ENCODE measurements at places on chromosomes 12 and 14. TPM values are rescaled to one million over a fixed set of nuclear protein-coding genes. Genes with fewer than 3 reads are reported as not detected.

Gene SLC25A47
- not detected for total RNA-seq

Gene OR6C76
- not detected for total RNA-seq

- no peak overlapping the region for H3K27ac ChIP-seq
- H3K36me3 ChIP-seq = no peaks in the 10 kb centered on the region
- no peaks in the 10 kb centered on the region for H3K27me3 ChIP-seq
- H3K4me1 ChIP-seq = peaks cover 4% of the 10 kb centered on the region
- no peak for DNase-seq
- no peak overlapping the region for H3K4me3 ChIP-seq
Measured at GRCh38 chr14:53310412-53310811, 157.3 kb upstream of the DDHD1 start.

DNA sequence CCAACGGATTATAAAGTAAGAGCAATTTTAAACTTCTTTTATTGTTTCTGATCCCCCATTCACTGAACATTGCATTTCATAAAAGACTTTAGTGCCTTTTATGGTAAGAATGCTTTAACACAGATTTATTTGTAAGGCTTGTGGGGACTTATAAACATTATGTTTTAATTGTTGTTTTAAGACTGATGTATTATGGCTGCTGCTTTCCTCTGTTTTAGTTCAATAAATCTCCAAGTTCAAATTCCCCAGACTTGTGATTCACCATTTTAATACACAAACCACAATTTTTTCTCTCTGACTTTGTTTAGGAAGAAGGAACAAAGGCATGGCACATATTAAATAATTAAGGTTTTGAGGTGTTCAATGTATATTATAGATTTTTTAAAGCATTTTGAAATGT, 753.3 kb downstream of the SLC6A15 start:
- H3K36me3 ChIP-seq = no peaks in the 10 kb centered on the region
- H3K27ac ChIP-seq = no peak overlapping the region
- no peak overlapping the region for H3K4me3 ChIP-seq
- no peaks in the 10 kb centered on the region for H3K4me1 ChIP-seq
- no peaks in the 10 kb centered on the region for H3K27me3 ChIP-seq

DNA sequence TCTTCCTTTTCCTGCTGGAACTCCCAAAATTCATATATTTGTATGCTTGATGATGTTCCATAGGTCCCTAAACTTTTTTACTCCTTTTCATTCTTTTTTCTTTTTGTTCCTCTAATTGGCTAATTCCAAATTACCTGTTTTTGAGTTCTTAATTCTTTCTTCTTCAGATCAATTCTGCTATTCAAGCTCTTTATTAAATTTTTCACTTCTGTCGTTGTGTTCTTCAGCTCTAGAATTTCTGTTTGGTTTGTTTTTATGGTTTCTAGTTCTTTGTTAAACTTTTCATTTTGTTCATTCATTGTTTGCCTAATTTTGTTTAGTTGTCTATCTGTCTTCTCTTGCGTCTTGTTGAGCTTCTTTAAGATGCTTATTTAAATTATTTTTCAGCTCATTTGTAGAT, 154.8 kb downstream of the TPH2 start:
- H3K4me3 ChIP-seq = no peak overlapping the region
- no peaks in the 10 kb centered on the region for H3K4me1 ChIP-seq
- H3K36me3 ChIP-seq = no peaks in the 10 kb centered on the region
- no peak for DNase-seq
- peaks cover 6% of the 10 kb centered on the region for H3K27me3 ChIP-seq
- no peak overlapping the region for H3K27ac ChIP-seq

DNA sequence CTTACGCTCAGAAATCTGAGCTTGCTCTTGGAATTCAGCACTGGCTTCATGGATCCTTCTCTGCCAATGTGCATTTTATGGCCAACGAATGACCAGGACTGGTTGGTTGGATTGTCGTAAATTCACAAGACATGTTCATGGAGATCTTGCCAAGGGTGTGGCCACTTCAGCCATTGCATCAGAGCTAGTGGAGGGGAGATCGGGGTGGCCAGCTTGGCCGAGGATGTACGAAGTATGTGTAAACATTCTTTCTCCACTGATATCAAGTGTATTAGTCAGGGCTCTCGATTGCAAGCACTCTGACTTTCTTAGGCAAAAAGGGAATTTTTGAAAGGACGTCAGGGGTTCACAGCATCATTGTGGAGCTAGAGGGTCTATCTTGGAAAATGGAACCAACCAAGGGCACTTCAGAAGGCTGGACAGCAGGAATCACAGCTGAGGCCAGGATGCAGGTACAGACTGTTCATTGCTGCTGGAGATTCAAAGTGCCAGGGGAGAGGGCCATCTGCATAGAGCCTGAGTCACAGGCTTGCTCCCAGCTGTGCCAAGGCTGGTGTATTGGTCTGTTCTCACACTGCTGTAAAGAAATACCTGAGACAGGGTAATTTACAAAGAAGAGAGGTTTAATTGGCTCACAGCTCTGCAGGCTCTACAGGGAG, 32.9 kb upstream of the ADGRD1 start:
- H3K36me3 ChIP-seq = no peaks in the 10 kb centered on the region
- H3K4me1 ChIP-seq = no peaks in the 10 kb centered on the region
- H3K27ac ChIP-seq = no peak overlapping the region
- H3K4me3 ChIP-seq = no peak overlapping the region
- peaks cover 77% of the 10 kb centered on the region for H3K27me3 ChIP-seq
- DNase-seq = no peak

Gene KRT82
- total RNA-seq = not detected

GRCh38 chr14:91250912-91251311, 6.4 kb upstream of the GPR68 start:
- peak overlapping the region; percentile 63 for H3K4me3 ChIP-seq
- no peaks in the 10 kb centered on the region for H3K27me3 ChIP-seq
- H3K4me1 ChIP-seq = peaks cover 61% of the 10 kb centered on the region
- no peak for DNase-seq

GRCh38 chr14:90354551-90355298, 23.0 kb upstream of the NRDE2 start:
- H3K4me3 ChIP-seq = no peak overlapping the region
- H3K4me1 ChIP-seq = no peaks in the 10 kb centered on the region
- H3K27ac ChIP-seq = no peak overlapping the region
- H3K36me3 ChIP-seq = peaks cover 2% of the 10 kb centered on the region
- peaks cover 14% of the 10 kb centered on the region for H3K27me3 ChIP-seq
- no peak for DNase-seq

Gene GOLGA5
- total RNA-seq = 12.0 TPM

Gene ACOT6
- not detected for total RNA-seq

- no peak for DNase-seq
- no peaks in the 10 kb centered on the region for H3K4me1 ChIP-seq
- H3K27me3 ChIP-seq = peaks cover 64% of the 10 kb centered on the region
- H3K4me3 ChIP-seq = no peak overlapping the region
Measured at GRCh38 chr12:5073853-5074252, 30.2 kb downstream of the KCNA5 start.

Gene PLEKHH1
- total RNA-seq = 0.12 TPM

- H3K27ac ChIP-seq = no peak overlapping the region
- DNase-seq = no peak
- peaks cover 2% of the 10 kb centered on the region for H3K4me1 ChIP-seq
- H3K36me3 ChIP-seq = peaks cover 2% of the 10 kb centered on the region
Measured at GRCh38 chr14:23112359-23113178, 6.5 kb downstream of the CEBPE start.

- no peak overlapping the region for H3K4me3 ChIP-seq
- H3K27ac ChIP-seq = no peak overlapping the region
- no peaks in the 10 kb centered on the region for H3K36me3 ChIP-seq
- H3K4me1 ChIP-seq = no peaks in the 10 kb centered on the region
- no peaks in the 10 kb centered on the region for H3K27me3 ChIP-seq
- DNase-seq = no peak
Measured at GRCh38 chr14:37399517-37399916, 195.5 kb downstream of the FOXA1 start.

Gene RGS6
- 0.90 TPM for total RNA-seq

Gene SLC41A2
- total RNA-seq = 2.9 TPM

DNA sequence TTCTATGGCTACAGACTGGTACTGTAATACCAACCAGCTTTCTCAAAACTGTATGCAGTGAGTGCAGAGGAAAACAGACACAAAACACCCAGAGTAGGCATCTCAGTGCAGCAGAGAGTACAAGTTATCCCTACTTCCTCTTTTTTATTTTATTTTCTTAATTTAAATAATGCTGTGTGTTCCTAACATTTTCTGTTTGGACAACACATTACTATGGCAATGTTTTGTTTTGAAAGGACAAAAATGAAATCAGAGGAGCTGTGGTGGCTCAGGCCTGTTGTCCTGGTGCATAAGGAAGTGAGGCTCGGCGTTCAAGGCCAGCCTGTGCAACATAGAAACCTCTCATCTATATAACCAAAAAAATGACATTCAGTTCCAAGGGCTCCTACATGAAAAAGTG, 33.7 kb upstream of the SELPLG start:
- H3K36me3 ChIP-seq = no peaks in the 10 kb centered on the region
- DNase-seq = no peak
- H3K27me3 ChIP-seq = no peaks in the 10 kb centered on the region
- H3K27ac ChIP-seq = no peak overlapping the region
- no peak overlapping the region for H3K4me3 ChIP-seq

- no peaks in the 10 kb centered on the region for H3K27me3 ChIP-seq
- H3K4me3 ChIP-seq = no peak overlapping the region
- no peaks in the 10 kb centered on the region for H3K36me3 ChIP-seq
- no peaks in the 10 kb centered on the region for H3K4me1 ChIP-seq
- H3K27ac ChIP-seq = no peak overlapping the region
Measured at GRCh38 chr12:77372026-77372425, 306.7 kb upstream of the E2F7 start.

DNA sequence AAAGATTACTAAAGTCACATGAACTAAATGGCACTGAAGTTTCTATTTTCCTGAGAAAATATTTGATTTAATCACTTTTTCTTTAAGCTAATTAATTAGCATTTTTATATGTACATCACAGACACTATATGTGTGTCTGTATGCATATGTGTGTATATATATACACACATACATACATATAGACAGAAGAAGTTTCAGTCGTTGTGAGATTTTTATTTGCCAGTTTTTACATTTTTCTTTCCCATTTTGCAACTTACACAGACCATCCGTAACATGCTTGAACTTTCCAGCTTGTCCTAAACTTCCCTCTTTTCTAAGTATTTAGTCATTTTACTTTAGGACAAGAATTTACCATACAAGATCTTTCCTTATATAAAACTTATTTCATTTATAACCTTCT, 299.1 kb downstream of the IPO8 start:
- H3K36me3 ChIP-seq = no peaks in the 10 kb centered on the region
- no peak overlapping the region for H3K27ac ChIP-seq
- H3K27me3 ChIP-seq = no peaks in the 10 kb centered on the region
- H3K4me3 ChIP-seq = no peak overlapping the region
- DNase-seq = no peak

Gene PTHLH
- not detected for total RNA-seq

- H3K4me1 ChIP-seq = peaks cover 81% of the 10 kb centered on the region
- peak overlapping the region; percentile 86 for H3K27ac ChIP-seq
- H3K4me3 ChIP-seq = peak overlapping the region; percentile 95
- DNase-seq = no peak
- peaks cover 11% of the 10 kb centered on the region for H3K36me3 ChIP-seq
Measured at GRCh38 chr14:91243074-91243471, 1.4 kb downstream of the GPR68 start.

- H3K4me3 ChIP-seq = peak overlapping the region; percentile 96
- no peak for DNase-seq
- H3K27me3 ChIP-seq = no peaks in the 10 kb centered on the region
- peaks cover 65% of the 10 kb centered on the region for H3K4me1 ChIP-seq
Measured at GRCh38 chr14:92653162-92653651, 95.2 kb downstream of the LGMN start.

Gene MMP17
- 2.5 TPM for total RNA-seq

Gene GPRC5D
- not detected for total RNA-seq

DNA sequence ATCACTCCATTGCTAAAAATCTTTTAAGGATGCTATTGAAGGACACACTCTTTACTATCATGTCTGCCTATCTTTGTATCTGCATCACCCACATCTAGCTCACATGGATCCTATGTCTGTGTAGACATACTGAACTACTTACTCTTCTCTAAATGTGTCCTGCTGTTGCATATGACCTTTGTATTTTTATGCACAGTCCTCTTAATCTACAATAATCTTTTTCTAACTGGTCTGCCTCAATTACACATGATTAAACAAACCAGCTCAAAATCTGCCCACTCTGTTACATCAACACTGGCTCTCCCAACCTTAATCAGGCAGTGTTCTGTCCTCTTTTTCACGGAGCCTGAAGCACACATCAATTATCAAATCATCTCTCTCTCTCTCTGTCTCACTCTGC, 316.3 kb upstream of the MGAT4C start:
- no peaks in the 10 kb centered on the region for H3K4me1 ChIP-seq
- no peaks in the 10 kb centered on the region for H3K36me3 ChIP-seq
- DNase-seq = no peak

Gene RNASE3
- total RNA-seq = not detected

- DNase-seq = no peak
- no peaks in the 10 kb centered on the region for H3K27me3 ChIP-seq
- H3K36me3 ChIP-seq = no peaks in the 10 kb centered on the region
- H3K4me3 ChIP-seq = no peak overlapping the region
Measured at GRCh38 chr12:117507548-117507947, 146.1 kb upstream of the NOS1 start.

Gene TAS2R31
- total RNA-seq = 3.4 TPM

Gene KRT72
- total RNA-seq = 1.6 TPM

DNA sequence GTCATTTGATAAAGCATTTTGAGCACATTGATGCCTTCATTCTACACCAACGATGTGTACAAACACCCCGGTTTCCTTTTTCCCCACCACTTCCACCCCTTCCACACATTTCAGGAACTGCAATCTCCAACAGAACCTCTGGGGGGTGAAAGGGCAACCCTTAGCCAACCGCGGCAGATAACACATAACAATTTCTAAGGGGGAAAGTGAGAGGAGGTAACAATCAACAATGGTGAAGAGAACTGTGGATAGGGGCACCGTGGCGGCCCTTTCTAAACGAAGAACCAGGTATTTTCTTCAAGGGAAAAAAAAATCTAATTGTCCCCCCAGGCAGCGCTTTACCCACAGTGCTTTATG, 1.1 kb downstream of the KITLG start:
- no peak overlapping the region for H3K4me3 ChIP-seq
- peaks cover 2% of the 10 kb centered on the region for H3K4me1 ChIP-seq
- peaks cover 2% of the 10 kb centered on the region for H3K36me3 ChIP-seq
- peaks cover 40% of the 10 kb centered on the region for H3K27me3 ChIP-seq
- DNase-seq = no peak
- no peak overlapping the region for H3K27ac ChIP-seq

- H3K27me3 ChIP-seq = no peaks in the 10 kb centered on the region
- H3K4me1 ChIP-seq = peaks cover 10% of the 10 kb centered on the region
- H3K36me3 ChIP-seq = no peaks in the 10 kb centered on the region
- no peak for DNase-seq
- no peak overlapping the region for H3K27ac ChIP-seq
- H3K4me3 ChIP-seq = no peak overlapping the region
Measured at GRCh38 chr14:74846968-74847665, 28.8 kb downstream of the PROX2 start.

DNA sequence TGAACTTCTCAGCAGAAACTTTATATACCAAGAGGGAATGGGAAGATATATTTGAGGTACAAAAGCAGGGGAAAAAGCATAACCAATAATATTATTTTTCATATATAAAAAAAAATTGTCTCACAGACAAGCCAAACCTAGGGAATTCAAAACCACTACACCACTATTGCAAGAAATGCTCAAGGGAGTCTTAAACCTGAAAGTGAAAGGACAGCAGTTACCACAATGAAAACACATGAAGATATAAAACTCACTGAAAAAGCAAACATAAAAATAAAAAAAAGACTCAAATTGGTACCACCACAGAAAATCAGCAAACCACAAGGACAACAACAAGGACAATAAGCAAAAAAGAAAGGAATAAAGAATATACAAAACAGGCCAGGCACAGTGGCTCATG, 131.9 kb downstream of the CEP128 start:
- no peak for DNase-seq
- no peaks in the 10 kb centered on the region for H3K27me3 ChIP-seq
- H3K4me1 ChIP-seq = no peaks in the 10 kb centered on the region
- peaks cover 4% of the 10 kb centered on the region for H3K36me3 ChIP-seq

Gene SRP54
- 37.9 TPM for total RNA-seq

Gene SLC24A4
- total RNA-seq = 2.0 TPM

Gene POTEG
- total RNA-seq = not detected

Gene SPIC
- total RNA-seq = not detected

Data from T-helper 17 cell (primary cell).